Activated CD4-positive, alpha-beta T cell treated with anti-CD3 and anti-CD28 coated beads, Interleukin-2, amount 50 U/mL, for 48 hours (primary cell): ENCODE measurements at places on chromosomes 4 and X.
A peak's percentile ranks its signal among the peaks of the same experiment; 100 is the strongest.

DNA sequence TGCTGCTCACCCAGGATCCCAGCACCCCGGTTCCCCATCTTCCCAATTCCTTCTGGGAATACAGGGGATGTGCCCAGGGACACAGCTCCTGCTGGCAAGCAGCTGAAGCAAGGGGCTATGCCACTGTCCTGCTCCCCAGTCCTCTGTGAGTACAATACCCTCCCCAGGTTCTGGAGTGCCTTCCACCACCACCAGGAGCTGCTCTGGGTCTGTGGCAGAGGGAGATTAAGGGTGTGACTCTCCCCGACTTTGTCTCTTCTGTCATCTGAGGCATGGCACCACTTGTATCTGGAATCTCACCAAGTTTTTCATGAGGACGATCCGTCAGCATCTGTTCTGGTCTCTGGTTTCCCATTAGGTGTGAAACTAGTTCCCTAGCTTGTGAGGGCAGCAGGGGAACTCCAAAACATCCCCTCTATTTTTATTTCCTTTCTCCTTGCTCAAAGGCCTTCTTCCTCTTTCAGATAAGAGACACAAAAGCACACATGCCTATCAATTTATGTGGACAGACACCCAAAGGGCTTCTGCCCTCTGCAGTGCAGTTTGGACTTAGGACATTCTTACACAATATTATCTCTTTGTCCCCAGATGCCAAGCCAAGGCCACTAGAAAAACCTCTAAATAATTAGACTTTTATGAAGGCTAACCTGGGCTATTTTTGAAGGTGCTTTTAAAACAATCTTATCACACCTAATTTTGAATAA, 26.8 kb downstream of the MGST2 start:
- no peak for DNase-seq

GRCh38 chr4:61212788-61213187, 12.7 kb downstream of the ADGRL3 start:
- no peak for DNase-seq

DNA sequence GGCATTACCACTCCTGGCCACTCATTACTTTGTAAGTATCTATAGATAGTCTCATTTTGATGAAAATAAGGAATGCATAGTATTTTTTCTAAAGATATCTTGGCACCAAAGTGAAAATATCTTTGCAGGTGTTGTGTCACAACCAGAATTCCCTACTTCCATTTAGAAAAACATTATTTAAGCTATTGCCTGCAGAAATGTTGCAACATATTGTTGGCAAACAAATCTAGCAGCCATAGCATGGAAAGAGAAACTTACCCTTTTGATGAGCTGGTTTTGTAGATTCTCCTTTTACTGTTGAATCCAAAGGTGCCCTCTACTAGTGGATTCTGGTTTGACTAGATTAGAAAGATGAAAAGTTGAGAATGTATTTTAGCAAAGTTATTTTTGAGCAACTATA, 138.8 kb downstream of the AREG start:
- DNase-seq: no peak

DNA sequence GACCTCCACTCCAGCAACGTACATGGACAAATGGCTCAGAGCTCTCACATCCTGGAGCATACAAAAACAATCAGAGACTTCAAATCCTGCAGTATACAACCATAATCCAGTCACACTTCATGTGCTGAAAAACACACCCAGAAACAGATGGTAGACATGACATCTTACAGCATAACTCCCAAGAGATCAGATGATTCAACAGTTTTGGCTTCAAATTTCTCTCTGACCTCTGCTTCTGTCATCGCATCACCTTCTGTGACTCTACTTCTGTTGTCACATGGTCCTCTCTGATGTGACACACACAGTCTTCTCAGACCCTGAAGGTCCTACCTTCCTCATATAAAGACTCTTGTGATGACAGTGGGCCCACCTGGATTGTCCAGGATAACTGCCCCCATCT, 18.5 kb downstream of the SUV39H1 start:
- DNase-seq: no peak

DNA sequence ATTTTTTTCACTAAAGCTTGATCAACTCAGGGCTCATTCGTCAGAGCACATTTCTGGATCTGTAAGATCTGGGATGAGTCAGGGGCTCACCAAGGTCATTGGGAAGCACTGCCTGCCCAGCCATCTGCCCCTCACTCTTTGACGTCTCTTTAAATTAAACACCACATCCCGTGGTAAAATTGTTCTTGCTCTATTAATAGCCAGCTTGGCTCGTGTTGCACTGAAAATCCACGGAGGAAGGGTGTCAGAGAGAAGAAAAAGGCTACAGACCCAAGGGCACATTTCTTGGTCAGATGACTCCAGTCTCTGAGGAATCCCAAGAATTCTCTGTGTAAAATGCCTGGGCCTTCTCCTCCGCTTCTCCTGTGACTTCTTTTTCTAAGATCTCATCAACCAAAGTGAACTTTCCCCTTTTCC, 45.7 kb upstream of the GATB start:
- DNase-seq: no peak

- no peak for DNase-seq
Measured at GRCh38 chrX:1283741-1284140, 15.1 kb downstream of the CSF2RA start.

DNA sequence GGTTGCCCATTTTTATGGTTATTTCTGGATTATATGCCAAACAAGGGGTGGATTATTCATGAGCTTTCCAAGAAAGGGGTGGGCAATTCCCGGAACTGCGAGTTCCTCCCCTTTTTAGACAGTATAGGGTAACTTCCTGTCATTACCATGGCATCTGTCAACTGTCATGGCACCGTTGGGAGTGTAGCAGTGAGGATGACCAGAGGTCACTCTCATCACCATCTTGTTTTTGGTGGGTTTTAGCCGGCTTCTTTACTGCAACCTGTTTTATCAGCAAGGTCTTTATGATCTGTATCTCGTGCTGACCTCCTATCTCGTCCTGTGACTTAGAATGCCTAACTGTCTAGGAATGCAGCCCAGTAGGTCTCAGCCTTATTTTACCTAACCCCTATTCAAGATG, 57.6 kb downstream of the SH3KBP1 start:
- no peak for DNase-seq

- peak; percentile 6 for DNase-seq
Measured at GRCh38 chrX:134431894-134432293, 28.1 kb upstream of the HPRT1 start.

DNA sequence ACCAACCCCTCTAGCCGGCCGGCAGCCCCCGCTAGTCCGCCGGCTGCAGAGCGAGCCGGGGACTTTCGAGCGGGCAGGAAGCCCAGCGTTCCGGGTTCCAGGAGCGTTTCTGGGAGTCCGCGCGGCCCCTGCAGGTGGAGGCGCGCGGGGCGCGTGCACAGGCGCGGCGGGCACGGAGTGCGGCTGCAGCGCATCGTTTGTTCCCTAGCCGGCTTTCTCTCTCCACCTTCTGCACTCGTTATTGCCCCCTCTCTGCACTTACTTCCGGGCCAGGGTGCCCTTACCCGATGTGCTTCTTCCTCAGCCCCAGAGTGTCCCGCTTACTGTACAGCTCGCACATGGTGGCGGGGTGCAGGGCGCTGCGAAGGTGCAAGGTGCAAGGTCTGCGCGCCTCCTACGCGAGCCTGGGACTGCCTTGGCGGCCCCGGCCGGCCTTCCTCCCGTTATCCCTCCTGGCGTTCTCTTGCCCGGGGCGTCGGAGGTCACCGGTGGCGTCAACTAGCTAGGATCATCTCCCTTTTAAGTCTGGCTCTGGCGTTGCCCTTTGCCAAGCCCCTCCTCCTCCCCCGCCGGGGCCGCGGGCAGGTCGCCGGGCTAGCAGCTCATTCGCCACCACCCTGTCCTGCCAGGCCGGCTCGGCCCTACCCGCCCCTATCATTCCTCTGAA, at the start of gene ETNPPL:
Gene ETNPPL, minus strand, starts transcription at position 495 of the 667 bp plus-strand sequence. Its CDS starts 155 bp downstream, at position 340.
- DNase-seq: peak; percentile 28

DNA sequence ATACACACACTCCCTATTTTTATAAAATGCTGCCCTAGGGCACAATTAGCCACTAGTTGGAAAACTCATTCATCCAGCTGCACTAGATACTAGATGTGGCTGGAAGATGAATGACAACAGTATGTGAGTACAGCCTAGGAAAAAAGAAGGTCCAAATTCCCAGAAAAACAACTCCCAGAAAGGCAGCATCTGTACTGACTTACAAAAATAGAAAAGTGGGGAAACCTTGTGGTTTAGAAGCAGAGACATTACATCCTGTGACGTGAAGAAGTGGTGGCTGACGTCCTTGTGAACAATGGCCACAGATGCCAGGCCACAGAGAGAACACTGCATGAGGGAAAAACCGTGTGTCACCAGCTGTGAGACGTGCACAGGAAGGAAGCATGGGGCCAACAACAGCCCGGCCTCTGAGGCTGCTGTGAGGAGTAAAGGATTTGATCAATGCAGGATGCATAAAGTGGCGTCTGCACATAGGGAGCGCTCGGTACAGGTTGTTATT, 81.2 kb downstream of the SPRY1 start:
- peak; percentile 49 for DNase-seq

DNA sequence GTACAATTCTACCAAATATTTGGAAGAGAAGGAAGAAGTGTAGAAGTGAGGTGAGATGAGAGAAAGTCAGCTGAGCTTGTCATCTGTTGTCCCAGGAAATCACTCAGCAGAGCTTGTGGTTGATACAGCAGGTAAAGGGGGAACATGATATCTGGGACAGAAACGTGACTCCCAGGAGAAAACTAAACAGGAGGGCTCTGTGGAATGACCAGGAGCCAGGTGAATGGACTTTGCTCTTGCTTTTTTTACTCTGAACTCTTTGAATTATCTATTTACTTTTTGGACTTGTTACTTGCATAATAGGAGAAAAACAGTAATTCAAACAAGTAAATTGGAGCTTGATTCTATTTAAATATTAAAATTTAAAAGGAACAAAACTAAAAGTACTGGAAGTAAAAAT, 555.6 kb upstream of the FRG1 start:
- no peak for DNase-seq

DNA sequence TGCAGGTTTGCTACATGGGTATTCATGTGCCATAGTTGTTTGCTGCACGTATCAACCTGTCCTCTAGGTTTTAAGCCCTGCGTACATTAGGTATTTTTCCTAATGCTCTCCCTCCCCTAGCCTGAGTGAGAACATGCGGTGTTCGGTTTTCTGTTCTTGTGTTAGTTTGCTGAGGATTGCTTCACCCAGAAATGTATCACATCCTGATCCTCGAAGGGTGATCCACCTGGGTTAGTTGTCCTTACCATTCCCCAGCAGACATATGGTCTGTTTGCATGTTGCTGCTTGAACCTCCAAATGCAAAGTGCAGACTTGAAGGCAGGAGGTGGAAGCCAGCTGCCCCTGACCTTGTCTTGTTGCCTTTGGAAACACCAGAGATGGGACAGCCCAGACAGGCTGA, 161.5 kb upstream of the WDR1 start:
- DNase-seq: no peak

- DNase-seq: no peak
Measured at GRCh38 chr4:185464887-185465286, 6.6 kb downstream of the CCDC110 start.

- DNase-seq: no peak
Measured at GRCh38 chr4:124862261-124862660, 149.7 kb upstream of the ANKRD50 start.

DNA sequence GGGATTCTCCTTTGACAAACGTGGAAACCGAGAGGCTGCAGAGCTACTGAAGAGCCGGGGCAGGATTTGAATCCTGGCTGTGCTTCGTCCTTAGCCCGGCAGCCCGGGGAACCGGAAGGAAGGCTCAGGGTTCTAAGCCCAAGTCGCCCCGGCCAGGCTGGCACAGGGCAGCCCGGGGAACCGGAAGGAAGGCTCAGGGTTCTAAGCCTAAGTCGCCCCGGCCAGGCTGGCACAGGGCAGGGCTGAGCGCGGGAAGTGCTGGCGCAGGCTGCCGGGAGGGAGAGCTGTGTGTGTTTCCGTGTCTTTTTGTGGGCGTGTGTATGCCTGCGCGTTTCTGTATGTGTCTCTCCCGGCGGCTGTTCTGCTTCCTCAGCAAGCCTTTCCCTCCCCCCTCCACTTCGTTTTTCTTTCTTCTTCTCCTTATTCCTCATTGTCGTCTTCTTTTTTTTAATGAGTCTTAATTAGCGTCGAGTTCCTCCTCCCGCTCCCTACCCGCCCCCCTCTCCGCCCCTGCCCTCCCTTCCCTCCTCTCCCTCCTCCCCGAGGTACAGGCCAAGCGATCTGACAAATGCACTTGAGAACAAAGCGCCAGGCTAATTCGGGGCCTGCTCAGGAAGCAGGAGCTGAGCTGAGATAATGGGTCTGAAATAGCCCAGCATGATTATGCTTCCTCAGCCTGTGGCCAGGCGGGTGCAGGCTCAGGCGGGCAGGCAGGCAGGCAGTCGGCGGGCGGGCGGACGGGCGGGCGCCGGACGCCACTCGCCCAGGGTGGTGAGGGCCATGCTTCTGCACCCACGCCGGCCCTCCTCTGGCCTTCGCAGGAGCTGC, 65.9 kb downstream of the EFNB1 start:
- peak; percentile 24 for DNase-seq

DNA sequence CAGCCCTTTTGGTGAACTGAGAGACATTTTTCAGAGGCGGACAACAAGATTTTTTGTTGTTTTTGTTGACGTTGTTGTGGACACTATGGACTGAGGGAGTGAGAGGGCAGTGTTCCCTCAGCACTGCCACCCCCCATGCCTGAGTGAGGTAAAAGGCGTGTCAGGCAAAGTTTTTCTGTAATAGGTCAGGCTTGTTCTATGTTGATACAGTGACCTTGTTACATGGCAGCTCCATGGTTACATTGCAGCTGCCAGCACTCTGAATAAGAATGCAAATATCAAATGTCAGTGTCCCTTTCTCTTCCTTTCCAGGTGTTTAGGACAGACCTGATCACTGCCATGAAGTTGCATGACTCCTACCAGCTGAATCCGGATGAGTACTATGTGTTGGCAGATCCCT, 36.6 kb downstream of the JADE1 start:
- no peak for DNase-seq

DNA sequence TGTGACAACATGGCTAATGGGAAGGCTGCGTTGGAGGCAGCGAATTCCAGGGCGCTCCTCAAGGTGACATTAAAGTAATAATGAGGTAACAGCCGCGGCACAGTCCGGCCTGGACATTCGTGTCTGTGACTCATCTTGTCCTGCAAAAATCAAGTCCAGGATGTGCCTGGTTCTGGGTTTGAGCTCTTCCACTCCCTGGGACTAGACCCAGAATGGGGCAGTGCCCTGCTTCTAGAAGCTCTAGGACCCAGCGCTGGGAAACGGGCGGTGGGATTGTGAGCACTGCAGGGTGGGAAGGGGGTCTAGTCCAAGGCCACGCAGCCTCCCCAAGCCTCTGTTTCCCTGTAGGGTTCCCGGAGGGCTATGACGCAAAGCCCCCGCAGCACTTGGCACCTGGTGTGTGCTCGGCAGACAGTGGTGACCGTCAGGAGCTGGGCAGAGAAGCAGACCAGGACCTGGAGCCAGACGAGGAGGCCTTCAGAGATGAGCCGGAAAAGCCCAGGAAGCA, 34.9 kb downstream of the HMX1 start:
- DNase-seq: no peak

DNA sequence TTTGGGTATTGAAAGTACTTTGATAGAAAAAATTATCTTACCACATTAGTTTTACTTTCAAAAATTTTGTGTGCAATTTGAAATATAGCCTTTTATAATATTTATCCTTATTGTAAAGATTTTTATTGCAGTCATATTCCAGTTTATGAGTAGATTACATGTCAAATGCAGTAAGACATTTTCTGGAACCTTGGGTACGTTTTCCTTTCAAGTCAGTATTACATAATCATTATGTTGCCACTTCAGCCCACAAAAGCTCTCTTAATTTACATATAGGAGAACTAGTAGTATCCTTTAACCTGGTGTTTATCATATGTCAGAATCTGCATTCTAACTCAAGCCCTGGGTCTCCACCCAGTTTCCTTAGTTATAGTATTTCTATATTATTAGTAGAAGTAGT, 98.5 kb downstream of the CENPC start:
- DNase-seq: no peak
